Fibroblast of skin of left quadriceps (primary cell): ENCODE measurements at places on chromosomes 7 and 10.

GRCh38 chr7:124532166-124532565 lies 233.4 kb downstream of the GPR37 start:
- peak; percentile 4 for DNase-seq

DNA sequence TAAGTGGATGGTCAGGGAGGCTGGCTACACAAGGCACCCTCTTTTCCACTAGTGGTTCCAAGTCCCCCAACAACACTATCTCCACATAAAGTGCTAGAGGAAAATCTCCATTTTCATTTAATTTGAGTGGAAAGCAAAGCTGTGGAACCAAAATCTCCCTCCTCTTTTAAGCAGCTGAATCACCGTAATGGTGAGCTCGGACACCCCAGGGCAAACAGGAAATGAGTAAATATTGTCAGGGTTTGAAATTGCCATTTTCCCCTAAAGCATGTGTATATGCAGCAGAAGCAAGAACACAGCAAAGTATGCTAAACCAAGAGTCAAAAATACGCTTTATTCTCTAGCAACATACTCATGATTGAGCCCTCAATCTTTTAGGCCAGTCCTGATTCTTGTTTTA lies 143.7 kb downstream of the GPAM start:
- no peak for DNase-seq

- DNase-seq = no peak
Measured at GRCh38 chr7:7959979-7960670, 8.5 kb upstream of the GLCCI1 start.

- DNase-seq = no peak
Measured at GRCh38 chr7:108460964-108461363, 4.7 kb upstream of the NRCAM start.

- DNase-seq = no peak
Measured at GRCh38 chr7:44432381-44432977, 58.0 kb downstream of the NUDCD3 start.

- no peak for DNase-seq
Measured at GRCh38 chr7:155919391-155920067, 107.3 kb upstream of the SHH start.

- DNase-seq = no peak
Measured at GRCh38 chr7:77913977-77914607, 115.5 kb downstream of the PHTF2 start.

- no peak for DNase-seq
Measured at GRCh38 chr7:107164092-107164491, 4.7 kb upstream of the HBP1 start.

DNA sequence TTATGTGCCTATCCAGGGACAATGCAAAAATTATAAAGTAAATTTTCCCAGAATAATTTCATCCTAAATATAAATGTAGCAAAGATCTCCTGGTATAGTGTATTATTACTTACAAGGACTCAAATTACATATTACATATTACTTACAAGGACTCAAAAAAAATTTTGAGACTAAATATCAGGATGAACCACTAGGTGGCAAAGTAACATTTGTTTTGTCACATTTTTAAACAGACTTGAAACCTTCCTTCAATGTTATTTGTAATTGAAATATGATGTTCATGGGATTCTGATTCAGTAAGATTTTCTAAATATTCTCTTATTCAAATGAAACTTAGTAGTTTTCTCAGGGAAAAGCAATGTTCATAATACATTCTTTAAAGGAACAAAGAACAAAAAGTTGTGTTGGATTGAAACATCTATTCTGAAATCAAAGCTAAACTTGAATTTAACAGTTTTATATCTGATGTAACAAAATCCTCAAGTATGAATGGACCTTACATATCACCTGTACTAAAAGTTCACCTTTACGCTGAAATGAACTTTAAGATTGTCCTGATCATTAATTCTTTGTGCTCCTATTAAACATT lies 74.3 kb upstream of the GNAI1 start:
- DNase-seq = peak; percentile 55

- peak; percentile 98 for DNase-seq
Measured at GRCh38 chr7:22561321-22561811, 61.4 kb upstream of the STEAP1B start.

DNA sequence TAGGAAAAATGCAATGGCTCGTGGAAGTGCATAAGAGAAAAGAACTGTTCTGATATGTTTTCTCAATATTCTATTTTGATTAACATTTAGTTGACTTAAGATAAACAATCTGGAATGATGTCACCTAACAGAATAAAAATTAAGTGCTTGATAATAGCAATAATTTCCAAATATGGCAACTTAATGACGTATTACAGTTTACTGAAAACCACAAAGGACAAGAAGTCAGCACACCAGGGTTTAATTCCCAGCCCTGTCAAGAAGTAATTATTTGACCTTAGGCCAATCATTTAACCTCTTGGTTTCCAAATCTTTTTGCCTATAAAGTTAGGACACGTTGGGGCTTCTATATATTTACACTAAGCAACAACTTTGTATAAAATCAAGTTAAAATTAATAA lies 95.7 kb downstream of the CABCOCO1 start:
- DNase-seq = no peak

DNA sequence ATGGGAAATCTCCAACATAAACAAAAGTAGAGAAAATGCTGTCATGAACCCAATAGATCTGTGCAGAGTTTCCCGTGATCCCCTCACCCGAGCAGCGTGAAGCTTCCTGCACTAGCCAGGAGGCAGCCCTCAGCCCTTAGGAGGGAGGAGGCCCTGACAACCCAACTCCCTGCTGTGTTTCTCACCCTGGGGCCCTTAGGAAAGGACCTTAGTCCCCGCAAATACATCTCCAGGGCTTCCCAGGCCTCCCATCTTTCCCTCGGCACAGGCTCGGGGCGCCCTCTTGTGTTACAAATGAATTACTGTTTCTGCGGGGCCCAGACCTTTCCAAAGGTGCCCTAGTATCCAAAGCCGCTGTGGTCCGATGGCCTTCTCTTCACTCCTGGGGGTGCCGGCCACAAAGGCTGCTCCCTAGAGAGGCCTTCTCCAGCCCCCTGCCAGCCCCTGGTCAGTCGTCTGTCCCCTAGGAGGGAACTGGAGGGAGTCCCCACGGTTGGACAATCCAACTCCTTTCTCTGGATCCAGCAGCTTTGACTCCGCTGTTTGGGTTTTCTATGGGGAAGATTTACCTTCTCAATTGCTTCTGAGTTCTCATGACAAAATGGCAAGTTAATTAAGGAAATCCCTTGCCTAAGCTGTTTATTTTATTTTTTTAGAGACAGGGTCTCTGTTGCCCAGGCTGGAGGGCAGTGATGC lies 49.9 kb upstream of the SH2B2 start:
- no peak for DNase-seq

GRCh38 chr7:120799147-120799546 lies 58.8 kb downstream of the TSPAN12 start:
- no peak for DNase-seq

DNA sequence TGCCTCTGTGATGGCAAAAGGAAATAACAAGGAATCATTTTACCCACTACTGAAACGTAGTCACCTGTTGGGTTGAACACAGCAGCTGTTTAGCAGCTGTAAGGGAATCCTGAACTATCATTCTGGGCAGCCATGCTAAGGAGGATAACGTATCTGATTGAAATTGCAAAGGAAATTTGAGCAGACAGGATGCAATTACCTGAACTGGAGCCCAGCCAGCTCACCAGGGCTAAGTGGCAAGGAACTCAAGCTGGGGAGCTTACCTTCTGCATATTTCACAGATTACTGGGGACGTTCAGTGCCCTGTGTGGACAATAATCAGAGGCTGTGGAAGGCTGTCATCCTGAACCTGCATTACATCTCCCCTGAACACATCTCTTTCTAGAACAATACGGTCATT lies 650.5 kb downstream of the SORCS3 start:
- DNase-seq = no peak

GRCh38 chr7:84654273-84654672 lies 459.7 kb upstream of the SEMA3A start:
- DNase-seq = no peak

GRCh38 chr10:119505131-119505551 lies 37.4 kb downstream of the RGS10 start:
- DNase-seq = no peak

DNA sequence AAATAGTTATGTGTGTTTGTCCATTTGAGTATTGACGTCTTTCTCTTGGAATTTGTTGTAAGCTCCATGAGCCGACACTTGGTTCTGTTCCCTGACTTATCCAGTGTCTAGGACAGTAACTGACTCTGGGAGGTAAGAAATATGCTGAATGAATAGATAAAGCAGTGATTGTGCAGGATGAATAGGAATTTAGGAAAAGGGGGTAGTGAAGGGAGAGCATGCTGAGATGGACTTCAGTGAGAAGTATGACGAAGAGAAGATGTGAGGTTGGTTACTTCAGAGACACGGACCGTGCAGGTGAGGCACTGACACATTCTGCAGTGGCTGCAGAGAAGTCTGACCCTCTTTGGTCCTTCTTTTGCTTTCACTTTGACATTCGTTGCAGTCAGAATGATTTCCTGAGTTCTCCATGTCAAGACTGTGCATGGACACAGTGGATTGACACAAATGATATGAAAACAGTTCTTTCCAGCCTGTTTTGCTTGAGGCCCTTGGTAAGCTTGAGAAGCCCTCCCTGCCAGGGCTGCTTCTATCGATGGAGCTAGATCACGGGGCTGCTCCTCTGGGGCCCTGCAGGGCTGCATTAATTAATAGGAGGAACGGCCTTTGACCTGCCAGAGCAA lies 261.5 kb upstream of the SORCS1 start:
- DNase-seq = no peak

GRCh38 chr7:74606101-74606908 lies 51.2 kb upstream of the GTF2I start:
- DNase-seq = no peak

GRCh38 chr10:46250481-46250880 lies 36.3 kb upstream of the ANTXRL start:
- no peak for DNase-seq

- no peak for DNase-seq
Measured at GRCh38 chr10:85594239-85594638, 772.4 kb downstream of the GRID1 start.

DNA sequence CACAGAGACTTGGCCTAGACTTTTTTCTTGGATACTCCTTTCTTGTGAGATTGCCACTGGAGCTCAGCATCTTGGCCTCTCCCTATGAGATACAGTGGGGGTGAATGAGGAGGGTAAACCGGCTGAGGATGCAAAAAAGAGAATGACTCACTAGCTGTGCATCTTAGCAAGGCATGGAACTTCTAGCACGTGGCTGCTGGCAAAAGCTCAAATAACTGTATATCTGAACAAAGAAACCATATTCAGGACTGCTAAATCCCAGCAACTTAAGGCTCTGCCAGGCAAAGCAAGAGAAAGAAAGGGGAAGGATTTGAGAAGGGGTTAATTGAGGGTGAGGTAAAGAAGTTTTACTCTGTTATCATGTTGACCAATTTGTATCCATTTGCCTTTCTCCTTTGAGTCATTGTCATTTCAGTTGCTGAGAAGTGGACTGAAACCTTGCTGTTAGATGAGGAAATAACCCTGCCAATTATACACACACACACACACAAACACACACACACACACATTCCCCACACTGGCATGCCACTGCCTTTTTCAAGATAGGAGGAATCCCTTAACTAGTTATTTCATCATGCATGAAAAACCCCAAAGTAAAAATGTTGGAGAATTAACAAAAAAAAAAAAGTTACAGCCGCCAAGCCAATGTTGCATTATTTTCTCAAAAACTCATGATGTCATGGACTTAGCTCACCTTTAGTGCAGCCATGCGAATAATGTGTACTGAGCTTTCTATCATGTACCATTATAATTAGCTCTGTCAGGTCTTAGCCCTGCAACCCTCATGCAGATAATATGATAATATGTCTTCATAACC lies 997.3 kb downstream of the LRMDA start:
- DNase-seq = peak; percentile 97

DNA sequence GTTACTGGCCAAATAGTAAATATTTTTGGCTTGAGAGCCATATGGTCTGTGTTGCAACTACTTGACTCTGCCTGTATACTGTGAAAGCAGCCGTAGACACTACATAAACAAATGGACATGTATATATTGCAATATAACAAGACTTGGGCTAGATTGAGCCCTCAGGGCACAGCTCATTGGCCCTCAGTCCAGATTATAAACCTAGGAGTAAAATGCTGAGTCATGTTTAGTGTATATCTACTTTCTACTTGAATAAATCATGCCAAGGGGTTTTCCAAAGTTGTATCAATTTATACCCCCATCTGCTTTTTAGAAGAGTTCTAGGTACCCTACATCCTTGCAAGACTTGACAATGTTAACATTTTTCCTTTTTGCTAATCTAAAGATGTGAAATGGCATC lies 27.4 kb upstream of the POU6F2 start:
- DNase-seq = no peak

DNA sequence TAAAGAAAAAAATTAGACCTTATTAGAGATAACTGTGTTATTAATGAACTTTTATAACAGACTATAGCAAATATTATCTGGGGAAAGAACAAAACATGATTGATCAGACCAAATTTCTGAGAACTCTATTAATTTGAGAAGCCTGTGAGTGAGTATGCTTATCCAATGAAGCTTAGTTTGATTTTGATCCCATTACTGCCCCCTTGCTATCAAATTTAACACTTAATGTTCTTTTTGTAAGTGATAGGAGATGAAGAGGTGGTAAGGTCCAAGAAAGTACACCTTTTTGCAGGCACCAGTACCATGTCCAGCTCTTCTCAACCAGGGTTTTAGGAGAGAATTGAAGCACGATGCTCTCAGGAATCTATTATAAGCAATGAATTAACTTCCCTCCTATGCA lies 49.9 kb downstream of the ZNF365 start:
- DNase-seq = no peak

DNA sequence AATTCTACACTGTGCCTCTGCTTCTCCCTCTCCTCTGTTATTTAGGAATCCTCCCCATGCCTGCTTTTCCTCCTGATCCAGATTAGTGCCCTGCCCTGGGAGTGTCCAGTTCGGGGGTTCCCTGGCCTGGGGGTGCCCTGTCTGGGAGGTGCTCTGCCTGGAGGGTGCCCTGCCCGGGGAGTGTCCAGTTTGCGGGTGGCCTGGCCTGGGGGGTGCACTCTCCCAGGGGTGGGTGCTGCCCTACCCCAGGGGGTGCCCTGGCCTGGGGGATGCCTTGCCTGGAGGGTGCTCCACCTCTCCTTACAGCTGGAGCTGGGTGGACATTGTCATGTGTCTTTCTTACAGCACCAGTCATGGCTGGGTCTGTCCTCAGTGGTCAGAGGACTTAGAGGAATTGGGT lies 20.2 kb downstream of the RAMP3 start:
- no peak for DNase-seq

GRCh38 chr7:82323806-82324205 lies 119.8 kb downstream of the CACNA2D1 start:
- DNase-seq = no peak
